ENCODE measurements at places on chromosomes 5 and 9.

DNA sequence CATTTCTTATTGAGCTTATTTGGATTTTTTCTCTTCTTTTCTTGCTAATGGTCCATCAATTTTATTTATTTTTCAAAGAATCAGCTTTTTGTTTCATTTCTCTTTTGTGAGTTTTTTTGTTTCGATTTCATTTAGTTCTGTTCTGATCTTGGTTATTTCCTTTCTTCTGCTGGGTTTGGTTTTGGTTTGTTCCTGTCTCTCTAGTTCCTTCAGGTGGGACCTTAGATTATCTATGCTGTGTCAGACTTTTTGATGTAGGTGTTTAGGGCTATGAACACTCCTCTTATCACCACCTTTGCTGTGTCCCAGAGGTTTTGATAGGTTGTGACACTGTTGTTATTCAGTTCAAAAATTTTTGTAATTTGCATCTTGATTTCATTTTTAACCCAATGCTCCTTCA is 119.8 kb downstream of the GABRG2 start:
- no peak for DNase-seq

DNA sequence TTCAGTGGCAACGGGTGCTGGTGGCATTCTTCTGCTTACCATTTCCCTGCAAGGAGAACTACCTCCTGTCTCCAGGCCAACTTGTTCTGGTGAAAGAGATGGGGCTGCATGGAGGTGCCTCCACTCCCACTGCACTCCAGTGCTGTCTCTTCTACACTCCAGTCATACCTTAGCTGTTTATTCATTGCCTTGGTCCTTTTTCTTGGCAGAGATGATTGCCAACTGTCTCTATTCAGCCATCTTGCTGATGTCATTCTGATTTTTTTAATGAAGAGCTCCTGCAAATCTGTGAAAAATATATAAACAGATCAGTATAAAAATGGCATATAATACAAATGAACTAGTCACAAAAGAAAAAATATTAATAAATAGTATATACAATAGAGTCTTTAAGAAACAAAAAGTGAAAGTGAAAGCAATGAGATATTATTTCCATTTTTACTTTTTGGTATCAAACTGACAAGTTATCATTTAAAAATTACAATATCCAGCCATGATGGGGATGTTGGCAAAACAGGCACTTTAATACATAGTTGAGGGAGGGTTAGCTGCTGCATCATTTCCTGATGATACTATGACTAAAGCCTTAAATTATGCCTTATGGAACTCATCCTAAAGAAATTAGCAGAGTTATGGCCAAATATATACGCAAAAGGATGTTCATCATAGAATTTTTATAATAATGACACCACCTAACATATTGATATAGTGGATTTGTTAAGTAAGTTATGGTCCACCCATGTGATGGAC is 109.4 kb downstream of the CARTPT start:
- DNase-seq = no peak

DNA sequence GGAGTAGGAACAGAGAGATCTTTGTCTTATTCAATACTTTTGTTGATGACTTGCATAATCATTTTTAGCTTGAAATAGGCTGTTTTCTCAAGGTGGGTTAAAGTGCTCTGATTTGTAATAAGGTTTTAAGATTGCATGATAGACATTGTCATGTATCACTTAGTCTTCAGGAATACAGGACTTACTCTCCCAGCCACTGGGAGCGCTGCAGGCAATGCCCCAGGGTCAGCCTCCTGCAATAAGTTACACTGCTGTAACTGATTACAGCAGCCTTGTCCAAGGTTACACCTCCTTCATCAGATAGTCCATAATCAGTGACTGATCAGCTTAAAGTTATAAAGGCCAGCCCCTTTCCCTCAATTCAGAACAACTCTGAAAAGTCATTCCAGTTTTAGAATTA is 218.6 kb downstream of the ESM1 start:
- no peak for DNase-seq

DNA sequence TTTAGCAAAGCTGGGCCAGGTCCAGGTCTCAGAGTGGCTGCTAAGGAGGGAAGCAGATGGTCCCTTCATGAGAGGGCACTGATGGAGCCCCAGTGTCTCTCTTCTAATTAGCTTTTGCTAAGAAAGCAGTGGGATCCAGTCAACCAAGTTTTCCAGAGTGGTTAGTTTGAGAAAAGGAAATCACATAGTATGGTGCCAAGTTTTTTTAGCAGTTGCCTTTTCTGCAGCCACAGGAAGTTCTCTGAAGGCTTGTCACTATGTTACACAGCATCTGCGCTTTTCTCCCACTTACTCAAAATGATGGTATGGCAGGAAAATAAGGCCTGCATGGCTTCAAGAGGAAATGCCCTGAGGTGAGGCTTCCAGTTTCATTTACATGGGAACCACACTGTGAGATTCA is 331.5 kb upstream of the ZNF462 start:
- DNase-seq = no peak

DNA sequence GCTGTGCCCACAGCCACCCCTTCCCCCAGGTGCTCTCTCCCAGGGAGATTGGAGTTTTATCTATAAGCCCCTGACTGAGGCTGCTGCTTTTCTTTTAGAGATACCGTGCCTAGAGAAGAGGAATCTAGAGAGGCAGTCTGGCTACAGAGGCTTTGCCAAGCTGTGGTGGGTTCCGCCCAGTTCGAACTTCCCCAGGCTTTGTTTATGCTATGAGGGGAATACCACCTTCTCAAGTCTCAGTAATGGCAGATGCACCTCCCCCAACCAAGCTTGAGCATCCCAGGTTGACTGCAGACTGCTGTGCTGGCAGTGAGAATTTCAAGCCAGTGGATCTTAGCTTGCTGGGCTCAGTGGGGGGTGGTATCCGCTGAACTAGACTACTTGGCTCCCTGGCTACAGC is 157.4 kb downstream of the CAAP1 start:
- DNase-seq = no peak

DNA sequence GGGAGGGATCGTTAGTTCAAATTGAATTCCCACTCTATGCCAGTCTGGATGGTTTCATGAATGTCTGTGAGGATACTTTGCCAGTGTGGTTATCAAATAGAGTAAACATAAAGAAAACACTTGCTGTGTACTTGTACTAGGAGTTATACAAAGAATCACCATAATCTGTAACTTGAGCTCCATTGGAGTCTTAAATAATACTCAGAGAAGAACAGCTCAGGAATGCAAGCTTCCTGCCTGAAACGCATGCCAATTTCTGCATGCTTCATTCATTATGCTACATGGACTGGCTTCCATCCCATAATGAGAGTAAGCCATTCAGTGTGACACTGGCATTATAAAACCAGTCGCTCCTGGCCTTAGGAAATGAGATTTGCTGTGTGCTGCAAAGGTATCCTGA is 351.4 kb downstream of the SEMA5A start:
- no peak for DNase-seq

- DNase-seq = no peak
Observed at GRCh38 chr5:157004893-157005551, 42.0 kb upstream of the TIMD4 start.

DNA sequence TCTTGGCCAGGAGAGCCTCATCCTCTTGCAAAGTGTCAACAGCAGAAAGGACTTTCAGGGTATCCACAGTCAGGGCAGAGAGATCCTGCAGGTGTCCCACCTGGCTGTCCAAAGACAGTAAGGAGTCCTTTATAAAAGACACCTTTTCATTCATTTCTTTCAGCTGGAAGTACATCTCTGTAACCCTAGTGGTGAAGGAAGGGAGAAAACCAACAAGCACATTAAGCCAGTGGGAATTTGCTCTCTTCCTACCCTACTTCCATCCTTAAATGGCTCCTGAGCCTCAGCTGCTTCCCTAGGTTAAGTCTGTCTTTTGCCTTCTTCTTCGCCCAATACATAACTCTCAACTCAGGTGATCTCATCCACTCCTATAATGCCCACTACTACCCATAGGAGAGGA is 124.8 kb downstream of the TRPM6 start:
- DNase-seq = no peak

DNA sequence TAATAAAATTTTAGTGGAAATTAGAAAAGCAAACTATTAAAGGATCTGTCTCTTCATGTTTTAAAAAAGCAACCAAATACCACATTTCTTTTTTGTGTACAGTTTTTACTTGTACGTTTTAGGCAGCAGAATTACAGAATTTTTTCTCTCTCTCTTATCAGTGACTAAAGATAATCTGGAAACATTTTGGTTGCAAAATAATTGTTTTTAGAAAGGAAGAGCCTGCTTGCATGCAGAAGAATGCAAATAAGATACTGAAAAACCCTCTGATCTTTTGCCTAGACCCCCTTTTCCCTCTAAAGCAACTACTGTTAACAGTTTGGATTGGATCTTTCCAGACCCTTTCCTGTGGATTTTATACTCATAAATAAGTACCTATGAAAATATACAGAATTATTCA is 75.9 kb upstream of the SGCD start:
- no peak for DNase-seq

- DNase-seq = no peak
Observed at GRCh38 chr5:172347496-172348052, 64.0 kb upstream of the UBTD2 start.

GRCh38 chr5:140821375-140822280 is at the start of gene PCDHA5:
Gene PCDHA5, plus strand, starts transcription at chr5:140821613.
- DNase-seq = no peak

- DNase-seq = no peak
Observed at GRCh38 chr5:118653183-118653582, 335.2 kb downstream of the DTWD2 start.

- no peak for DNase-seq
Observed at GRCh38 chr5:168471785-168472184, 14.5 kb upstream of the RARS1 start.

DNA sequence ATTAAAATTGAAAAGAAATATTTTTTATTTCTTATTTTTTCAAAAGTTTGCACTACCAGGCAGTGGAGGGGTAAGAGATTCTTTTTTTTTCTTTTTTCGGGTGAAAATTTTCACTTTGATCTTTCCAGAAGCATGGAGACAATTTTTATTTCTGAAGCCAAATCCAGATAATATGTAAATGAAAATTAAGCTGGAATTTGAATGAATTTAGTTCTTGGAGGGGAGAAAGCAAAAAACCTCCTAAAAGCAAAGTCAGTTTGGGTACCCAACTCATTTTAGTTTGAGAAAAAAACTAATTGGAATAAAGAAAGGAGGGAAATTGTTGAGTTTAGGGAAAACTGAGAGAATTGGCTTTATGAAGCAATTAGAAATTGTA is 872 bp downstream of the ZNF618 start:
- DNase-seq = no peak

DNA sequence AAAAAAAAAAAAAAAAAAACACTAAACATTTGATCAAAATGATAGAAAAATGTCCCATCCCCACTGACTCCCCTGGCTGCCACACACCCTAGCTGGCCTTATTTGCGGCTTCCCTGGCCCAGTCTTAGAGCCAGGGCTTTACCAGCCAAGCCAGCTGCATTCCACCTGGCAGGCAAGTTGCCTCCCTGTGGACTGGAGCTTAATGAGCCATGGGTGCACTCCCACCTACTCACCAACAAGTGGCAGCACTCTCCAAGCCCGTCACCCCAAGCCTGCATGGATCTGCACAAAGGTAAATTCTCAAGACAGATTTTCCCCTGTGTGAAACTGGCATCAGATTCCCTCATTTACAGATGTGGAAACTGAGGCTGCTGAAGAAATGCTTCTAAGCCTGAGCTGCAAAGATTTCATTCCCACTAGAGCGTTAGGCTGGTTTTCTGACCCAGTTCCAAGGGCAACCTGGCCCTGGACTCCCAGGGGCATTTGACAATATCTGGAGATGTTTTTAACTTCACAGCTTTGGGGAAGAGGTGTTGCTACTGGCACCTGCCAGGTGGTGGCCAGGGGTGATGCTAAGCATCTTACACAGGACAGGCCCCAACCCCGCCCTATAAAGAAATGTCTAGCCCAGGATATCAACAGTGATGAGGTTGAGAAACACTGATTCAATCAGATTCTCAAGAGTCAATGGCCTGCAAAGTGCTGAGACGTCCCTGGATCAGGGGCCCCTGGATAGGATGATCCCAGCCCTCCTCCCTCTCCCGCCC is 21.9 kb upstream of the VDAC1 start:
- DNase-seq = peak; percentile 43

DNA sequence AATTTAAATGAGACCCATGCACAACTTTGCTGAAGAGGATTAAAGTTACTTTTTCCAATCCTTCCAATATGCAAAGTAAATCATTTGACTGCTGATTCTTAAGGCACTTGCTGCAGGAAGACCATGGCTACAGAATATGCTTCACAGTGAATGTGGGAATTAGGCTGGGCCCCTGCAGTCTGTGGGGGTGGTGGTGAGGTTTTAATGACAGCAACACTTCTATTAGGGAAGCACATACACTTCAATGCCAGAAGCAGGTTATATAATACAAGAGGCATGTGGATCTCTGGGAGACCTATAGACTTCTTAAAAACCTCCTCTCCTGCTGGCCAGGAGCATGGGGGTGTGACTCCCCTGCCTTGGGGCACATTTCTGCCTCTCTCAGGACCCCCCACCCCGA is 124.5 kb upstream of the KLF9 start:
- DNase-seq = no peak

DNA sequence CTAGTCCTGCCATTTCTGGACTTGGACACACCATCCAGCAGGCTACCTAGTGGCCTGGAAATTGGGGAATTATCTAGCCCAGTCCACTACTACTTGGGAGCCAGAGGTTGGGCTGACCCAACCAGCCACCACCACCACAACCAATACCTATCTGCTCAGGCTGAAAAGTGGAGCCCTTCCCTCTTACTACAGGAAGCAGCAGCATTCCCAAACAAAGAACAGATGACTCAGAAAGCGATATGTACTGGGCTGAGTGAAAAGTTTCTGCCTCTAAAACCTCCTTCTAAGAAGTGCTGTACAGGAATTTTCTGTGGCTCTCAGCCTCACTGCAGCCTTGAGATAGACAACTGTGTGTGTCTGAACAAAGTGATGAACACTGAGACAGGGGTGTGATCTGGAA is 279.4 kb downstream of the CDH10 start:
- DNase-seq = no peak
